Esophagus squamous epithelium (tissue), 5 donors: ENCODE measurements at places on chromosomes 3 and 15.

DNA sequence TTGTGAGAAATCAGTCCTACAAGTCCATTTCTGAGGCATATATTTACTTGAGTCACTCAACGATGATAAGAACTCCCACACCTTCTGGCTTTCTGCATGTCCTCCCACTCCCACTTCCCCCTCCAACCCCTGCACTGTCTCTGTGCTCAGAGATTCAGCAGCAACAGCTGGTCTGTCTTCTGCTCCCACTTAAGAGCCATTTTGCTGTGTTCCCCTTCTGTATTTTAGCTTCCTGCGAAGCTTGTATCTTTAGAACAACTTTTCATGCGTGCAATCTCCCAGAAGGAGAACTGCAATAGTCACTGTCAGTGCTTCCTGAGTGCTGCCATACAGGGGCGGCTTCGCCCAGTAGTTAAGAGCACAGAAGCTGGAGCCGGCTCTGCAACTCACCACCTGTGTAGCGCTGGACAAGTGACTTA is 90.0 kb upstream of the SPATA12 start:
- no peak overlapping the region for H3K27ac ChIP-seq
- no peaks in the 10 kb centered on the region for H3K27me3 ChIP-seq
- H3K36me3 ChIP-seq: no peaks in the 10 kb centered on the region
- no peak overlapping the region for H3K4me3 ChIP-seq
- no peaks in the 10 kb centered on the region for H3K4me1 ChIP-seq
- no peak for DNase-seq

- H3K27ac ChIP-seq: peak overlapping the region; percentile 14
- no peaks in the 10 kb centered on the region for H3K27me3 ChIP-seq
- peaks cover 36% of the 10 kb centered on the region for H3K4me1 ChIP-seq
- DNase-seq: no peak
- no peak overlapping the region for H3K4me3 ChIP-seq
Measured at GRCh38 chr3:52068055-52068571, 11.7 kb upstream of the DUSP7 start.

DNA sequence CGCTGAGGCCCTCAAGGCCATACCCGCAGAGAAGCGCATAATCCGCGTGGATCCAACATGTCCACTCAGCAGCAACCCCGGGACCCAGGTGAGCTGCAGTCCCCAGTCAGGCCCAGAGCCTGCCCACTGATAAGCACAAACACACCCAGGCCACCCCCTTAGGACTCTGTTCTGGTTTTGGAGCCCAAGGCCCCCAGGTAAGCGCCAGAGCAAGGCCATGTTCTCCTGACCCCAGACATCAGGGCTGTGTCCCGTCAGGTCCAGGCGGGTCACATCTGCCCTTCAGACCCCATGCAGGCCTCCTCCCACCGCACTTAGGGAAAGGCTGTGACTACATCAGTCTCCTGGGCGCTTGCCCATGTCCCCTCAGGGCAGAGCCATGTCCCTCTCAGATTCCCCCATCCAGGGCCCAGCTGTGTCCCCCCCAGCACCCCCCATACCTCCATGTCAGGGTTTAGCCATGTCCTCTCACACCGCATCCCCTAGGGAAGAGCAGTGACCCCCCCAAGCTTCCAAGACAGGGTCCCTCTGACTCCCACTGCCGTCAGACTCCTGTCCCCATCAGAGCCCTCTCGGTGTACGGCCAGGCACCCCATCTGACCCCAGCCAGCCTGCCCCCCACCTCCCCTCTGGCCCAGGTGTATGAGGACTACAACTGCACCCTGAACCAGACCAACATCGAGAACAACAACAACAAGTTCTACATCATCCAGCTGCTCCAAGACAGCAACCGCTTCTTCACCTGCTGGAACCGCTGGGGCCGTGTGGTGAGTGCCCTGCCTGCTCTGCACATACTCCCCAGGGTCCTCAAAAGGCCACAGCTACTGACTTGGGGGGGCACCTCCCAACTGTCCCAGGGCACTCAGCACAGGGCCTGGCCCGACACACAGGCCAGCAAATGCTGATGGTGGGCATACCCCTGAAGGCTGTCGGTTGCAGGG is 1.6 kb downstream of the PARP3 start:
- no peak for DNase-seq
- peaks cover 16% of the 10 kb centered on the region for H3K4me1 ChIP-seq
- no peaks in the 10 kb centered on the region for H3K27me3 ChIP-seq
- H3K27ac ChIP-seq: peak overlapping the region; percentile 91
- no peak overlapping the region for H3K4me3 ChIP-seq

GRCh38 chr15:51401872-51402517 is 60.5 kb downstream of the GLDN start:
- H3K4me3 ChIP-seq: no peak overlapping the region
- no peak overlapping the region for H3K27ac ChIP-seq
- H3K36me3 ChIP-seq: no peaks in the 10 kb centered on the region
- no peaks in the 10 kb centered on the region for H3K4me1 ChIP-seq

DNA sequence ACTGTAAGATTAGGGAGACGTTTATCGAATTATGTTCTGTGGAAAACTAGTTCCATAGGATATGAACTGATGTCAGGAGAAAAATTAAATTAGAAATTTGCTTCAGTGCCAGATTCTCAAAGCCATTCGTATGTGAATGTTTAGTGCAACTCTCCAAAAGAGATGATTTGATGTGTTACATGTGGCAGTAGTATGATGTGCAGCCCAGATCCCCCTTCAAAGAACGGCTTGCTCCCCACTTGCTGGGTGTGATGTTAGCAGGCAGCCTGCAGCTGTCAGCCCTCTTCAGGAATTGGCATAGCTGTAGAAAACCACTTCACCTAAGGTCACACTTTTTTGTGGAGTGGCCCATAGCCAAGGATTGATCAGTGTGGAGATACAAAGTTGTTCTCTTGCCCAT is 127.0 kb upstream of the CCDC54 start:
- H3K36me3 ChIP-seq: no peaks in the 10 kb centered on the region
- DNase-seq: no peak
- H3K4me1 ChIP-seq: no peaks in the 10 kb centered on the region

- H3K4me3 ChIP-seq: no peak overlapping the region
- H3K27me3 ChIP-seq: no peaks in the 10 kb centered on the region
- no peak overlapping the region for H3K27ac ChIP-seq
- no peaks in the 10 kb centered on the region for H3K36me3 ChIP-seq
Measured at GRCh38 chr3:178736300-178736699, 200.1 kb downstream of the KCNMB2 start.

- no peak overlapping the region for H3K4me3 ChIP-seq
- DNase-seq: no peak
- no peaks in the 10 kb centered on the region for H3K27me3 ChIP-seq
- no peaks in the 10 kb centered on the region for H3K36me3 ChIP-seq
- no peaks in the 10 kb centered on the region for H3K4me1 ChIP-seq
Measured at GRCh38 chr3:104750581-104750980, 616.1 kb upstream of the ALCAM start.

- H3K27me3 ChIP-seq: peaks cover 27% of the 10 kb centered on the region
- no peak for DNase-seq
- H3K4me1 ChIP-seq: peaks cover 55% of the 10 kb centered on the region
- H3K27ac ChIP-seq: no peak overlapping the region
- H3K4me3 ChIP-seq: no peak overlapping the region
- H3K36me3 ChIP-seq: no peaks in the 10 kb centered on the region
Measured at GRCh38 chr15:40926659-40927494, 2.3 kb upstream of the DLL4 start.

GRCh38 chr15:72141171-72142084 is 23.2 kb downstream of the SENP8 start:
- H3K36me3 ChIP-seq: peaks cover 8% of the 10 kb centered on the region
- H3K27me3 ChIP-seq: no peaks in the 10 kb centered on the region
- H3K27ac ChIP-seq: no peak overlapping the region
- H3K4me3 ChIP-seq: no peak overlapping the region
- no peaks in the 10 kb centered on the region for H3K4me1 ChIP-seq

DNA sequence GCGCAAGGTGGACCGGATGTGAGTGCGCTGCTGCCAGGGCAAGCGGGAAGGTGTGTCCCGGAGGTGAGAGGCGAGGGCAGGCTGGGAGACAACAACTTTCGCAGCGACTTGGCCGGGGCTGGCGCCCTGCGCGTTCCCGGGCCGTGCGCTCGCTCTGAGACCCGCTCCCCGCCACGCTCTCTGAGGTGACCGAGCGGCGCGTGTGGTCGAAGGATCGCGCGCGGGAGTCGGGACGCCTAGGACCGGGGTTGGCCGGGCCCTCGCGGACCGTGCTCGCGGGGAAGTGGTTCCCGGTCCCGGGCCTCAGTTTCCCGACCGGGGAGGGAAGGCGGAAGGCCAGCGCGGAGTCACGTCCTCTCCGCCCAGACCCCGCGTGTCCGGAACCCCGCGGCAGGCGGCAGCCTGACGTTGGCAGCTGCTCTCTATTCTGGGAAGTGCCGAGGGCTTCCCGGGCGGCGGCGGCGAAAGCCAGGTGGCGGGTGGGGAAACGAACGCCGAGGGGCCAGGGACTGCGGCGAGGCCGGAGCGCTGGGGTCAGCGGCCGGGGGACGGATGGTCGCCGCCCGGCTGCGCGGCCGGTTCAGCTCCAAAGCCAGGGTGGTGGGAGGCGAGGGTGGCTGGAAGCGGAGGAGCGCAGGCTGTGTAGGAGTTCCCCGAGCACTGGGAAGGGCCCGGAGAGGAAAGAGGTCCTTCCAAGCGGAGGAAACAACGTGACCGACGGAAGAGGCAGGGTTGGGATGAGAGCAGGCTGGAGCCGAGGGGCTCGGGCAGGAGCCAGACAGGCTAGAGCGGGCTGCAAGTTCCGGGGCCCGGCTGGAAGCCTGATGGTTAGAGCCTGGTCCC is 1.0 kb upstream of the IGF2BP2 start:
- H3K4me3 ChIP-seq: peak overlapping the region; percentile 70
- no peaks in the 10 kb centered on the region for H3K36me3 ChIP-seq
- DNase-seq: no peak
- peaks cover 45% of the 10 kb centered on the region for H3K4me1 ChIP-seq
- peak overlapping the region; percentile 78 for H3K27ac ChIP-seq
- H3K27me3 ChIP-seq: peaks cover 14% of the 10 kb centered on the region

DNA sequence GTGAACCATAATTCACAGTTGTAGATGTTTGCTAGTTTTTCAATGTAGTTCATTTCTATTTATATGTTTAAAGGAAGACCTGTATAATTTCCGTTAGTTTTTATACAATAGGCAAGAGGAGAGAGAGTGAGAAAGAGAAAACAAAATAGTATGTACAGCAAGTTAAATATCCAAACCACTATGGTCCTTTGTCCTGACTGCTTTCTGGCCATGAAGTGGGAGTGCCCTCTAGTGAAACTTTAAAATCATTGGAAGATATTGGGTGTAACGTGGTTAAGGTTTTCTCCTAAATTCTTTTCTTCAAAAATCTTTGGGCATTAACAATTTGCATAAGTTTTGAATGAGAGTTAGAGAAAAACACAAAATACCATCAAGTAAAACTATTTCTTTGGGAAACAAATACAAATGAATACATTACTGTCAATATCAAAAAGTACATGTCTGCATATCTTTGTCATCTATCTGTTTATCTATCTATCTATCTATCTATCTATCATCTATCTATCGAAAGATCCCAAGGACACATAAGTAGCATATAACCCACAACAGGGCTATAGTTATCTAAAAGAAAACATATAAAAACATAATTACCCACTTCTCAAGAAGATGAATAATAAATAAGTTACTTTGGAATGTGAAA is 534.6 kb upstream of the ATP11B start:
- no peak overlapping the region for H3K4me3 ChIP-seq
- no peaks in the 10 kb centered on the region for H3K27me3 ChIP-seq
- DNase-seq: no peak
- H3K27ac ChIP-seq: no peak overlapping the region

- peaks cover 49% of the 10 kb centered on the region for H3K27me3 ChIP-seq
- H3K27ac ChIP-seq: no peak overlapping the region
- H3K4me1 ChIP-seq: no peaks in the 10 kb centered on the region
- H3K4me3 ChIP-seq: no peak overlapping the region
Measured at GRCh38 chr3:13119471-13120220, 46.4 kb upstream of the IQSEC1 start.

- no peaks in the 10 kb centered on the region for H3K27me3 ChIP-seq
- no peaks in the 10 kb centered on the region for H3K4me1 ChIP-seq
- H3K4me3 ChIP-seq: no peak overlapping the region
- H3K27ac ChIP-seq: no peak overlapping the region
- no peaks in the 10 kb centered on the region for H3K36me3 ChIP-seq
Measured at GRCh38 chr15:39504808-39505207, 76.1 kb upstream of the THBS1 start.

DNA sequence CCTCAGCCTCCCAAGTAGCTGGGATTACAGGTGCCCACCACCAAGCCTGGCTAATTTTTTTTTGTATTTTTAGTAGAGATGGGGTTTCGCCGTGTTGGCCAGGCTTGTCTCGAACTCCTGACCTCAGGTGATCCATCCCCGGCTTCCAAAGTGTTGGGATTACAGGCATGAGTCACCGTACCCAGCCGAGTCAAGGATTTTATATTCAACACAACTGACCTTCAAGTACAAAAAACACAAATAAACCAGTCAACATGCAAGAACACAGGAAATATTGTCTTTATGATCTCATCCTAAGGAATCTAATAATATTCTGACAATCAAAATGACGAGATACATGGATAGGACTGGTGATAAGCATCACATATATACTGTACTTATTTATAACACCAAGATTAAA is 37.9 kb downstream of the TJP1 start:
- H3K4me1 ChIP-seq: no peaks in the 10 kb centered on the region
- H3K36me3 ChIP-seq: no peaks in the 10 kb centered on the region
- no peak for DNase-seq
- H3K27me3 ChIP-seq: no peaks in the 10 kb centered on the region

- no peaks in the 10 kb centered on the region for H3K36me3 ChIP-seq
- no peak for DNase-seq
- no peaks in the 10 kb centered on the region for H3K4me1 ChIP-seq
Measured at GRCh38 chr3:30162579-30162978, 443.8 kb upstream of the TGFBR2 start.

GRCh38 chr3:63886858-63887257 is 23.2 kb downstream of the ATXN7 start:
- H3K27ac ChIP-seq: no peak overlapping the region
- DNase-seq: no peak
- no peak overlapping the region for H3K4me3 ChIP-seq
- no peaks in the 10 kb centered on the region for H3K36me3 ChIP-seq
- no peaks in the 10 kb centered on the region for H3K27me3 ChIP-seq

DNA sequence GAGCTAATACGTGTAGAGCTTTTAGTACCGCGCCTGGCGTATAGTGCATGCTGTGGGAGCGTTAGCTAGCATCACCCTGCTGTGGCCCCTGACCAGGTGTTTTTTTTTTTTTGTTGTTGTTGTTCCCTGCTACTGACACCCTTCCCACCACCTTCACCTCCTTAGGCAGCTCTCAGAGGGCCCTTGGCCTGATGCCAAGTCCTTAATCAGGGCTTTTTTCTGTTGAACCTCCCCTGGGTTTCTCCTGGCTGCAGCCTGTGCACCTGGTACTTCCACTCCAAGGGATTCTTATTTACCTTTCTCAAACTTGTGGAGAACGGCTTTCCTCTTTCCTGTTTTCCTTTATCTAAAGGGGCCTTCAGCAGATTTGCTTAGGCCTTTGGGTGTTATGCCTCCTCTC is 53.3 kb downstream of the SLC7A14 start:
- no peaks in the 10 kb centered on the region for H3K36me3 ChIP-seq
- H3K4me3 ChIP-seq: no peak overlapping the region
- no peak overlapping the region for H3K27ac ChIP-seq
- no peak for DNase-seq

DNA sequence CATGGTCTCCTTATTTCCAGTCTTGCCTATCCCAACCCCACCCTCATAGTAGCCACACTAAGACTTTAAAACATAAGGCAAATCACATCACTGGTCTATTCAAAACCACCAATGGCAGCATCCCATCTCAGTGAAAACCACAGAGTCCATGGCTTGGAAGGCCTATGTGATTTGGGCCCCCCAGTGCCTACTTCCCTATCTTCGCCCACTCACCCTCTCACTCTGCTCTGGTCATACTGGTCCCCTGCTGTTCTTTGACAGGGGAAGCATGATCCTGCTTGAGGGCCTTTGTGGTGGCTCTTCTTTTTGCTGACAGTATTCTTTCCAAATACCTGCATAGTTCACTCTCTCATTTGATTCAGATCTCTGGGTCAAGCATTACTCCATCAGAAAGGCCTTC is 3.3 kb downstream of the GTF2A2 start:
- peaks cover 4% of the 10 kb centered on the region for H3K36me3 ChIP-seq
- no peak overlapping the region for H3K27ac ChIP-seq
- no peaks in the 10 kb centered on the region for H3K27me3 ChIP-seq
- DNase-seq: no peak
